ENCODE measurements at places on chromosomes 1 and 21. TPM values are rescaled to one million over a fixed set of nuclear protein-coding genes. Genes with fewer than 3 reads are reported as not detected.
A peak's percentile ranks its signal among the peaks of the same experiment; 100 is the strongest.

DNA sequence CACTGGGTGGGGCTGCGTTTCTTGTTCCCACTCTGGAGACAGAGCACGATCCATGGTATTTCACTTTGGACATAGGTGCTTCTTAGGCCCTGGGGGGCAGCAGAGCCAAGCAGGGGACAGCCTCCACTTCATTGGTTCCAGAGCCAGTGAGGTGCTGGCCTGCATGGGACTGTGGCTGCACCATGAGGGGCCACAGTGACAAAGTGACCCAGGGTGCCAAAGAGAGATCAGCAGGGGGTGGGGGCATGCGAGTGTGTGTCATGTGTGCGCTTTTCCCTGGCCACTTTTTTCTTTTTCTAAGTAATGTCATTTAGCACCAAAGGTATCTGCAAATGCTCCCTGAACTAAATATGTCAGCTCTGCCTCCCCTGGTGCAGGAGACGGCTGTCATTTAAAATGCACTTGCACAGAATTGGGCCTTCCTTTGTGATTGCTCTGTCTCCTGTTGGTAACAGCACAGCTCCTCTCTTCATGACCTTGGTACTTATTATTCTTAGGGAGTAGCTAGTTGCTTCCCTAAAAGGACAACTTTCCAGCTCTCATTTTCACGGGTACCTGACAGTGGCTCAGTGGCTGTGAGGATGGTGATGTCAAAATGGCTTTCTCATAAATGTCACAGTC, 75.5 kb upstream of the VAMP3 start:
- peaks cover 12% of the 10 kb centered on the region for H3K4me1 ChIP-seq
- no peak overlapping the region for H3K4me3 ChIP-seq
- no peaks in the 10 kb centered on the region for H3K36me3 ChIP-seq
- no peaks in the 10 kb centered on the region for H3K27me3 ChIP-seq
- DNase-seq = no peak

DNA sequence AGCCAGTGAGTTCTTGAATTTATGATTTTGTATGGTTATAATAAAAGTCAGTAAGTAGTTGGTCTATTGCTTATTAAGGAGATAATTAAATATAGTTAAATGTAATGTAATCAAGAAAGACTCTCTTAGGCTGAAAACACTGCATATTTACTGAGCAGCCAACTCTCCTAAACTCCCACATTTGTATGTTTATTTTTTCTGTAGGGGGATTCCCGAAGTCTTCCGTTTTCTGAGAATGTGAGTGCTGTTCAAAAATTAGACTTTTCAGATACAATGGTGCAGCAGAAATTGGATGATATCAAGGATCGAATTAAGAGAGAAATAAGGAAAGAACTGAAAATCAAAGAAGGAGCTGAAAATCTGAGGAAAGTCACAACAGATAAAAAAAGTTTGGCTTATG, 56.7 kb downstream of the PKN2 start:
- H3K27ac ChIP-seq = no peak overlapping the region
- H3K27me3 ChIP-seq = no peaks in the 10 kb centered on the region
- DNase-seq = no peak
- H3K4me1 ChIP-seq = no peaks in the 10 kb centered on the region
- H3K4me3 ChIP-seq = no peak overlapping the region
- H3K36me3 ChIP-seq = peaks cover 30% of the 10 kb centered on the region

- H3K27ac ChIP-seq = no peak overlapping the region
- no peaks in the 10 kb centered on the region for H3K36me3 ChIP-seq
- no peak overlapping the region for H3K4me3 ChIP-seq
- H3K4me1 ChIP-seq = 0 out of 2 replicates have a peak, but pooled peaks cover 5% of the 10 kb centered on the region
- peak; percentile 41 for DNase-seq
Observed at GRCh38 chr1:173255214-173255813, 48.2 kb upstream of the TNFSF4 start.

FTCD gene
- polyA plus RNA-seq = 0.33 TPM
